Mucosa of descending colon (tissue), 3 donors: ENCODE measurements at places on chromosomes 13 and 19.

DNA sequence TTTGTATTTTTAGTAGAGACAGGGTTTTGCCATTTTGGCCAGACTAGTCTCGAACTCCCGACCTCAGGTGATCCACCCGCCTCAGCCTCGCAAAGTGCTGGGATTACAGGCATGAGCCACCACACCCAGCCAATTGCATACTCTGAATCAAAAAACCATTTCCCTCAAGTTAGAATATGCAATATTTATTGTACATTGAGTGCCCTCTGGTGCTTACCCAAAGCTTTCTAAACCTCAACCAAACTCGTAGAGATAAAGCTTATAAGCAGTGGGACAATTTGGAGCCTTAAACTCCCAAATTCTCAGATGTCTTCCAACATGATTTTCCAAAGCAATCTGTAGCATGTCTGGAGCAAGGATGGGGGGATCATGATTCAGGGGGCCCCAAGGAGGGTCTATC, 22.4 kb downstream of the RFXAP start:
- DNase-seq = no peak

- DNase-seq = no peak
Measured at GRCh38 chr19:7348587-7349230, at the start of gene ARHGEF18. Gene ARHGEF18 (plus strand): TSS chr19:7348937. CDS start chr19:7362891, 13,954 bp downstream.

- no peak for DNase-seq
Measured at GRCh38 chr19:472005-472858, 11.4 kb upstream of the SHC2 start.

- no peak for DNase-seq
Measured at GRCh38 chr13:109323338-109323737, 463.0 kb downstream of the IRS2 start.

GRCh38 chr19:41430922-41431321, 3.7 kb upstream of the B3GNT8 start:
- DNase-seq = no peak

- no peak for DNase-seq
Measured at GRCh38 chr13:32791545-32792172, 205.4 kb downstream of the PDS5B start.

GRCh38 chr13:60370343-60370742, 26.7 kb upstream of the TDRD3 start:
- no peak for DNase-seq

- DNase-seq = no peak
Measured at GRCh38 chr13:111020546-111020945, 94.6 kb upstream of the ARHGEF7 start.

GRCh38 chr13:46609726-46610125, 56.8 kb downstream of the LRCH1 start:
- no peak for DNase-seq

DNA sequence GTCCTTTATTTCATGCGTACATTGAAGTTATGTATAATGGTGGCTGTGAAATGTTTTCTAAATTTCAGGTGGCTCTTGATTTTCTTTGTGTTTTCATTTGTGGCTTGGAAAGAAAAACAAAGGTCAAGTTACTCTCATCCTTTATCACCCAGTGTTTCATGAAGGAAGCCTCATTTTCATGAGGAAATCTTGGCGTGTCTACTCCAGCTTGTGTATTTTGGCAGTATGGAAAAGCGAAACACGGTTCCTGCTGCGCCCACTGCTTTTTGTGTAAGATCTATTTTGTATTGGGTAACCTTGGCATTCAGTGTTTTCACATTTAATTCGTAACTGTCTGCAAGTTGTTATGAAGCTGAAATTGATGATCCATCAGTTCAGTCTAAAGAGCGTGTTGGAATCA, 147.0 kb upstream of the RNF113B start:
- no peak for DNase-seq

- DNase-seq = no peak
Measured at GRCh38 chr13:111614613-111615012, 294.2 kb downstream of the TEX29 start.

DNA sequence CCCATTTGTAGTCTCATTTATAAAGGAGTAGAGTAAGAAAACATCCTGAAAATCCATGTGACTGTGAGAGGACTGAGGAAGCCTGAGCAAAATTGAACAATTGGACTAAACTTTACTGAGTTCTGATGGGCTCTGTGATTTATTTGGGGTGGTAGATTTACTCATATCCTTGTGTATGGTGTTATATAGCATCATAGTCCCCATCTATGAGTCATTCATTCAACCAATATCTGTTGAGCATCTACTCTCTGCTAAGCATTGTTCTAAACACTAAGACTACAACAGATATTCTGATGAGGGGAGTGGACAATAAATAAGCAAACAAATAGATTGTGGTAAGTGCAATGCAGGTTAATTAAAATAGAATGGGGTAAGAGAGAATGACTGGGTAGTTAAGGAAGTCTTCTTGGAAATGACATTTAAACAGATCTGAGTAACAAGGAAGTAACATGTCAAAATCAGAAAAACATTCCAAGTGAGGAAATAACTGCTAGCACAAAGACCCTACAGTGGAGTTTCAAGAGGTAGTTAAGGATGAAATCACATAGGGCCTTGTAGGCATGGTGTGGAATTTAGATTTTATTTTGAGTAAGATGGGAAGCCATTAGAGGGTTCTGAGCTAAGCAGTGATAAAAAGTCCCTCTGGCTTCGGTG, 36.3 kb upstream of the MLNR start:
- no peak for DNase-seq

DNA sequence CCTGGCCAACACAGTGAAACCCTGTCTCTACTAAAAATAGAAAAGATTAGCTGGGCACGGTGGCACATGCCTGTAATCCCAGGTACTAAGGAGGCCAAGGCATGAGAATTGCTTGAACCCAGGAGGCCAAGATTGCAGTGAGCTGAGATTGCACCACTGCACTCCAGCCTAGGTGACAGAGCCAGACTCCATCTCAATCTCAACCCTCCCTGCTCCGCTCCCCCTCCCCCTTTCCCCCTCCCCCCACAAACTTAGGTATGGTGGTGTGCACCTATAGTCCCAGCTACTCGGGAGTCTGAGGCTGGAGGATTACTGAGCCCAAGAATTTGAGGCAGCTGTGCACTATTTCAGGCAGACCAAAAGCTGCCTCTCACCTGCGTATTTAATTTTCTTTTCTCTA, 21.6 kb upstream of the RNF113B start:
- DNase-seq = no peak

- DNase-seq = no peak
Measured at GRCh38 chr19:18849838-18850400, 18.2 kb downstream of the UPF1 start.

DNA sequence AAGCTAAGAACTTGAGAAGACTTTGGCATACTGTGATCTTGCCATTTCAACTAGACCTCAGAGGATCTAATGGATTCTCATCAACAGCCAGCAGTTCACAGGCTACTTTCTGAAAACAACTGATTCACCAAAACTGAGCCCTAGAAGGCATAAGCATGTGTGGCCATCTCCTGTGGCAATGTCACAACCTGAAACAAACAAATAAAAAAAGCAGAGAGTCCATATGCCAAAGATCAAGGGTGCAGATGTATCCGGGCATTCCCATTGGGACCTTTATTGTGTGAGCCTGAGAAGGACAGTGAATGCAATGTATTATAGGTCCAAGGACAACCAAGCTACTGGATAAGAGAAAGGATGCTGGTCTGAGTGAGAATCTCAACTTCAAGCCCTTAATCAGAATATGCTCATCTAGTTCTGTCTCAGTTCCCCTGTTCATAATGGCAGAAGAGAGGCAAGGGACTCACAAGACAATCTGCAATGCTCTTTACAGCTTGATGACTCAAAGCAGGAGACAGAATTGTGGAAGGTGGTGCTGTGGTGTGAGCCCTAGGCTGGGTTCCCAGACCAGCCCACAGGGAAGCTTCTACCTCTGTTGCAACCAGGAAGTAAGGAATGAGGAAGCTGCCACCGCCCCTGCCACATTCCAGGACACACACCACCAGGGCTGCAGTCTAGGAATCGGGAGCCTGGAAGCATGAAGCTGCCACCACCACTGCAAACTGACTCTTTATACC, 133.7 kb downstream of the RAP2A start:
- peak; percentile 80 for DNase-seq

DNA sequence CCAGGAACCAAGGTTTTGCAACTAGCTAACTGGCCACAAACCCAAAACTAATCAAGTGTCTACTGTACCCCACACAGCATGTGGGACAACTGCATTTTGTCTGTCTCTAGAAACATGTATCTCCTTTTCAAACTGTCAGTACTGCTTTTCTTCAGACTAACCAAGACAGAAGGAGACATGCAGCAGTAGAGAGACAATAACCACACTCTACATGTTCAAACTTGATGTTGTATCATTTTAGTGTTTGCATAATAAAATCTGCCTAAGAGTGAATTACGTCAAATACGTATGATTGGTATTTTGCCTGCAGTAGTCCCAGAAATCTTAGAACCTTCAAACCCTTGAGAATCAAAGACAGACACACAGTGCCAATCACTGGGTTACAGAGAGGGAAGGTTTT, 22.0 kb upstream of the FREM2 start:
- no peak for DNase-seq

DNA sequence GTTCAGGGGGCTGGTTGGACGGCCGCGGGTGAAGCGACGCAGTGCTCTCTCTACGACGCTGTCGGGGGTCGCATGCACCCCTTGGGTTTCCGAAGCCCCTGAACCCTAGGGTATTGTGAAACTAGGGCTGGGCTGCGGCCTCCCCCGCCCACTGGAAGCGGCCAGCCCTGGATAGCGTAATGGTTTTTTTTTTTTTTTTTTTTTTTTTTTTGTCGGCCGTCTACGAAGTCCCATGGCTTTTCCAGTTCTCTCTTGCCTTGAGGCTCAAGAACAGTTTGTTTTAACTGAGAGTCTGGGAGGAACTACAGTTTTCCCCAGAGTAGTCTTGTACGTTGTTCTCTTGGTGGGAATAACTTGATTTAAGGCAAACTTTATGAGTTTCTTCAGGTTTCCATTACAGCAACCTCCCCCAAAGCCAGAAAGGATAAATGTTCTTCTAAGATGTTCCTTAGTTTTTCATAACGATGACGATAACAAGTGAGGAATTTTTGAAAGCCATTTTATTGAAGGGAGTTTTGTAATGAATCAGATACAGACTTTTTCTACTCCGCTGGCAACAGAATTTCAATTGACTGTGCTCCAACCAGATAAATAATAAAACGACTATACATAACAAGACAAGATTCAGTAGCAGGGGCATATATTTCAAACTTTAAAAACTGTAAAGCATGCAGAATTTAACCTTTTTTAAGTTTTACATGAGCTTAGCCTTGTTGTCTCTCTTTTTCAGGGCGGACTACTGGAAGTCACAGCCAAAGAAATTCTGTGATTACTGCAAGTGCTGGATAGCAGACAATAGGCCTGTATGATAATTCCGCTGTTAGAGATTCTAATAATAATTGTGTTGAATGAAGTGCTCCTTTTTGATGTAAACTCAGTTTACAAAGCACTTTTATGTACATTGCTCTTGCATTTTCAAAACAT, 867 bp downstream of the WBP4 start:
- no peak for DNase-seq

GRCh38 chr13:110414931-110415330, 107.8 kb downstream of the COL4A2 start:
- DNase-seq = no peak

- no peak for DNase-seq
Measured at GRCh38 chr13:34452831-34453230, 489.2 kb upstream of the NBEA start.
